ENCODE measurements at places on chromosomes 1 and 21.
A peak's percentile ranks its signal among the peaks of the same experiment; 100 is the strongest.

DNA sequence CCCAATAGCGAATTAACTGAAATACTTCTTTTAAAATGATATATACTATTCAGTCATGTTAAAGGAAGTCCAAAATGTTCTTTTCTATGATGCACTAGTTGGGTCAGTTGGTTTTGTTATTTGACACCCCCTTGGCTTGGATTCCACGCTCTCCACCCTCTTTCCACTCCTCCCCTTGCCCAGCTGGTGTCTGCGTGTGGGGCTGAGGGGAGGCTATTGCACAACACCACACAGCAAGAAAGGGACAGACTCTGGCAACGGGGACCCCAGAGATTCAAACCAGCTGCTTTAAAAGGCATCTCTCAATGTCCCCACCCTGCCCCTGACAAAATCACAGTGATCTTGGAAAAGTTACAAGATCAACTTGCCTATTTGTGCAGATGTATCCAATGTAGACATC, 394.3 kb downstream of the TGFB2 start:
- no peak for DNase-seq

- no peak for DNase-seq
Observed at GRCh38 chr1:26360807-26361604, 7.1 kb upstream of the CRYBG2 start.

DNA sequence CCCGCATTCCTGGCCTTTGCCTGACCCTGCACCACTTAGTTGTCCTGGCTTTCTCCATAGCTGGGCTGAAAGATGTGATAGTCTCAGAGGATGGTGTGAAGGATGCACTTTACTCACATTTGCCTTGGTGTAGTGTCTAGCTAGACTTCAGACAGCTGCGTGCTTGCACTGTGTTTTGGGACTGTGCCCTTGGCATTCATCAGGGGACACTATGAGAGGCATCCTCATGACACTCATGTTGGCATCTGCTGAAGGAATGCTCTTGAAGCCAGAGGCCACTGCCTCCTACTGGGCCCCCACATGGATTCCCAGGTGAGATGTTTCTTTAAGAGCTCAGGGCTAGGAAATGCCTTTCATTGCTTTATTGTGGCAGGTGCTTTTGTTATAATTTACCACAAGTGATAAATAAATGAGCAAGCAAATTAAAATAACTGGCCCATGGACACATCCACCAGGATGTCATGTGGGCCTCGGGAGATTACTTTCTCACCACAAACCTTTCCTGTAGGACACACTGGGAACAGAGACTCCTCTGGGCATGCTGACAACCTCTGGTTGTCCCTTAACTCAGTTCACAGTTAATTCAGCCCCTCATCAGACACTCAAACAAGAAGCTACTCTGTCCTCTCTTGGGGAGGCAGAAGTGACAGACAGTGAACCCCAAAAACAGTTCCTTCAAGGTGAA, 99.4 kb upstream of the SPATA6 start:
- no peak for DNase-seq

DNA sequence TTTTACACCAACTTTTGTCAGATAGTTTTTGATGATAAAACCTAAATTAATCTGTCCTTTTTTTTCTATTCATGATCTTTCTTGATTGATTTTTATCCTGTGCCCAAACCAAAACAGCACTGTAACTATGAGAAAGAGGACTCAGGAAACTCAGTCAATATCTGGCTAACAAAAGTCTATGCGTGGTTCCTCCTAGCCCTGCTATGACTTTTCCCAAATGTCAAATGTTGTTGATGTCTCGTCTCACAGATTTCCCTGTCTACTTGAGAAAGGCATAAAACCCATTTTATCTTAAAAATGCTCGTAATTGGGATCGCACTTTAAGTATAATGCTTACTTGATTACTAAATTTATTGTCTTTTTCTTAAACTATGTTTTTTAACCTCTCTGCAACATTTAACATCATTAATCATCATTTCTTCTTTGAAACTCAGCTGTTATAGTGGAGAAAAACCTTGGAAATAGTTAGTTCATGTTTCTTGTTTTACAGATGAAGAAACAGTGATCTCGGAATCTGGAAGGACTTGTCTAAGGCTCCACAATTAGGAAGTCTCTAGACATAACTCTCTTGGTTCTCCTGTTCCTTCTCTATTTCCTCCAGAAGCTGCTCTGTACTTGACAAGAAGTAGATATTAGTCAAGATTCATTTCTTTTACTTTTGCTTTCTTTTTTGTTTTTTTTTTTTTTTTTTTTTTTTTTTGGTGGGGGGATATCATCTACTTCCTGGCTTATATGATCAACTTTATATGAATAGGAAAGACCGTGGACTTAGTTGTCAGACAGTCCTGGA, 26.2 kb upstream of the PTPRC start:
- DNase-seq, result no peak

DNA sequence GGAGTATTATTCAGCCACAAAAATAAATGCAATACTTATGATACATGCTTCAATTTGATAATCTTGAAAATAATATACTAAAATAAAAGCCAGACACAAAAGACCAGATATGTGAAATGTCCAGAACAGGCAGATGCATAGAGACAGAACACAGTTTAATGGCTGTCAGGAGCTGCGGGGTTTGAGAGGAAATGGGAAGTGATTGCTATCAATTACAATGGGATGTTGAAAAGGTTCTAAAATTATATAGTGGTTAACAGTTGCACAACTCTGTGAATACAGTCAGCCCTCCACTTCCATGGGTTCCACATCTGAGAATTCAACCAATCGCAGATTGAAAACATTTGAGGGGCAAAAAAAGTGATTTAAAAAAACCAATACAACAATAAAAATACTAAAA, 54.0 kb downstream of the LTN1 start:
- no peak for DNase-seq

GRCh38 chr1:190373705-190374336, 103.8 kb downstream of the BRINP3 start:
- DNase-seq, result no peak

DNA sequence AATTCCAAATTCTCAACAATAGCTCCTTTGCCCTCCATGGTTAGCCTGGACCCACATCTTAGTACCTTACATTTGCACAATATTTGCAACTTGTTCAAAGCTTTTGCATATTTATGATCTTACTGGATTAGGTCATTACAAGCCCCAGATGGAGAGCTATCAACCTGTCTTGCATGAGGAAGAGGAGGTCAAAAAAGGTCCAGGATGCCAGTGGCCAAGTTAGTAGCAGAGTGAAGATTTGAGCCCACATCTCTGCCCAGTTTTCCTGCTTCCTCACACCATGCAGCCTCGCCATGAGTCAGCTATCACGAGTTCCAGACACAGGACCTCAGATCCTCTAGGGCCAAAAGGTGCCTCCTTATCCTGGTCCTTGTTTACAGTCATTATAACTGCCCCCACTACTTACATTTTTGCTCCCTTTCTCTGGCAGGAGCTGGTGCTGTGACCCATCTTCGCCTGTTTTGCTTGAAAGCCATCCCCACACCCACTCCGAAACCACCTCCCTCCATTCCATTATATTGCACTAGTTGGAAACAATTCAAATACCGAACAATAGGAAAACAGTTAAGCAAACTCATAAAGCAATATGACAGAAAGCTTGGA, 5.0 kb upstream of the AHCYL1 start:
- no peak for DNase-seq

DNA sequence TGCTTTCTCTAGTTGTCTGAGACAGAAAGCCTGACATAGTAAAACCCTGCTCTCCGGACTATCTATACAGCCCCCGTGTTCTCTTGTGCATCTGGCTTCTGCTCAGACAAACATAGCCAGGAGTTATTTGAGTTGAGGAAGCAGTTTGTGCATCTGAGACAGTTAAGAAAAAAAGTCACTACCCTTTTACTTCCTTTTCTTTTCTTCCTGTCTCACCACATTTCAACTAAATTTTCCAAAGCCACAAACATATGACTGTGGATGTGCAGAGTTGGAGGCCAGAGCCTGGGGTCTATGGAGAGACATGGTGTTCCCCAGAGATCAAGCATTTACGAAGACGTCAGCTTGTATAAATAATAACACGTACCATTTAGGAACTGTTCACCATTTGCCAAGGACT, 158.5 kb upstream of the FGGY start:
- DNase-seq, result no peak

DNA sequence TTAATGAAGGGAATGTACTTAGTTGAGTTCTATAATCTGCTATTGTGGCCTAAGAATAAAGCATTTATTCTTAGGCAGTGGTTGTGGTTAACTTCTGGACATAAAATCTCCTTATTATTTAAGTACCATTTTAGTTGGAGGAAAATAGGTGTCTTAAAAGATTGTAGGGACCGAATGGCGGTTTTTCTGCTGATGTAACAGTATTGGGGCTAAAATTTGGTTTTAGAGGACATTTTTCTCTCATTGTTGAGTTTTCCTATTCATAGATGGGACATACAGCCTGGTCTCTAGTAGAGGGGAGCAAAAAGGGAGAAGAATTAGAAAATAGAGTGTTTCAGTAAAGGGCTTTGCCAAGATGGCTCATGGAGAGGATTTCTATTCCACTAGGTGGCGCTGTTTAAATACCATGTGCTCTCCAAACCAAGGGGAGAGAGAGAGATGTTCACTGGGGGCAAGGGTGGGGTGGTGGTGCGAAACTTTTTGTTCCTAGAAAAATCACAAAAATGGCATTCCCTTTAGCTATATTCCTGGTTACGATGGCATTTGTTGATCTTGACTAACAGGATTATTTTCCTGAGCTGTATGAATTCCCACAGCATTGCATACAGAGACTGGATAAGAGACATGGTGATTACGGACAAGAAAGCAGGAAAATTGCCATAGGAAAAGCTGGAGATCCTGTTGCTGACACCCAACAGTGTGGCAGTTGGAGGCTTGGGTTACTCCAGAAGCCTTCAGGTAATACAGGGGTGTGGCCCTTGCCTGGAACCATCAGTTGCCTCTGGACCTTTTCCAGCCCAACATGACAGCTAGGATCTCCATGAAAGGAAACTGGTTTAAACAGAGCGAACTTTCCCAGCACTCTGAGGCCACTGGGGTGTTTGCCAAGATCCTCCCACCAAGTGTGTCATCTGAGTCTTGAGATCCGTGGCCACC, 18.2 kb upstream of the FCGR2A start:
- peak; percentile 63 for DNase-seq

GRCh38 chr21:36724660-36725059, 25.7 kb downstream of the SIM2 start:
- DNase-seq, result no peak

DNA sequence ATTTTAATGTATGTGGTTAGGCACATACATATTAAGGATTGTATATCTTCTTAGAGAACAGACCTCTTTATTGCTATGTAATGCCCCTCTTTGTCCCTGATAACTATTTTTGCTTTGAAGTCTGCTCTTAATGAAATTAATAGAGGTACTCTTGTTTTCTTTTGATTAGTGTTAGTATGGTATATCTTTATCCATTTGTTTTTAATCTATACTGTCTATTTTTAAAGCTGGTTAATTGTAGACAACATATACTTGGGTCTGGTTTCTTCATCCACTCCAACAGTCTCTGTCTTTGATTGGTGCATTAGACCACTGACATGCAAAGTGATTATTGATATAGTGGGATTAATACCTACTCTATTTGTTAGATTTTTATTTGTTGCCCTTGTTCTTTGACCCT, 36.0 kb downstream of the LEPR start:
- DNase-seq, result no peak

DNA sequence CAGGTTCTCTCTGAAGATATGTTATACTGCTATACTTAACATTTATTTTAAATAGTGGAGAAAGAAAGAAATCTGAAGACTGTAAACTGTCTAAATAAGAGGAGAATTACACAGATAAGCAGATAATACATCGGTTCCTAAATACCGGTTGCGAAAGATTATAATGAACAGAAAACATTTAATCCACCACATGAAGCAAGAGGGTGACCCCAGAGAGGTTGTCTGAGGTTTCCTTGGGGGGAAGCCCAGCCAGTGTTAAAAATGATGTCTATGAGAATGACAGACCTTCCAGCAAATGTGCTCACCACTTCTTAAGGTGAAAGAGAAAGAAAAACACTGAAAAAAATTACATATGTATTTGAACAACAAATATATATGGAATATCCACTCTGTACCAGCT, 356.4 kb upstream of the KAZN start:
- no peak for DNase-seq

GRCh38 chr1:67559222-67559700, 125.7 kb upstream of the GADD45A start:
- no peak for DNase-seq

GRCh38 chr1:177786176-177786745, 183.6 kb downstream of the SEC16B start:
- DNase-seq, result no peak

- DNase-seq, result peak; percentile 10
Observed at GRCh38 chr1:39394598-39394997, 96.8 kb upstream of the BMP8A start.

GRCh38 chr1:197781968-197782721, 6.9 kb upstream of the DENND1B start:
- no peak for DNase-seq

GRCh38 chr1:222787729-222788128, 27.1 kb upstream of the DISP1 start:
- DNase-seq, result no peak

- DNase-seq, result no peak
Observed at GRCh38 chr1:58999676-59000075, 215.8 kb upstream of the JUN start.

DNA sequence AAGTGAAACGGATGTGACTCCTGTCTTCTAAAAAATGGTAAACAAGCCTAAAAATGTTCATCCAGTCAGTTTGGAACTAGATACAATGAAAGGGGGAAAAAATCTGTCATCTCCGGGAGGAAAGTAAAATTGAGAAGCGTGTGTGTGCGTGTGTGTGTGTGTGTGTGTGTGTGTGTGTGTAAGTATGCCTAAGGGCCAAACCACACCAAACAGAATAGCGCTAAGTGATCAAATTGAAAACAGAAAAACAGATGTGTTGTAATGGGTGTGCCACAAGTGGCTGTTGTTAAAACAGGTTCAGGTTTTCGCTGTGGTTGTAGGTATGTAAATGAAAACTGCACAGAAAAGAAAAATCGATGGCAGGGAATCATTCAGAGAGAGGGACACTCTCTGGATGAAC, 106.7 kb downstream of the RNF220 start:
- no peak for DNase-seq

DNA sequence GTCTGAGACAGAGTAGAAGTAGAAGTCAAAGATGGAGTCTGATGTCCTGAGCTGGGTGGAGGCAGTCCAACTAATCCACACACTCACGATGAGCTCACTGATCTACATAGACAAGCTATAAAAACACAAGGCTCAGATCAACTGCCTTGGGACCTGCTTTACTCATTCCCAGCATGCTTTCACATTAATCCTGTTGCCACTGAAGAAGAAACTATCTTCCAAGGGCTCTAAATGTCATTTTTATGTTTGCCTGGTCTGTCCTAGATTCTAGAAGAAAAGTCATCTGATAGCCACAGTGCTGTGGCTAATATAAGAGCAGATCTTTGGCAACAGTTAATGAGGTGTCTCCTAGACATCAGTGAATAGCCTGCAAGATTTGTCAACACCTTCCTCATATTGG, 522.7 kb downstream of the NUF2 start:
- no peak for DNase-seq

DNA sequence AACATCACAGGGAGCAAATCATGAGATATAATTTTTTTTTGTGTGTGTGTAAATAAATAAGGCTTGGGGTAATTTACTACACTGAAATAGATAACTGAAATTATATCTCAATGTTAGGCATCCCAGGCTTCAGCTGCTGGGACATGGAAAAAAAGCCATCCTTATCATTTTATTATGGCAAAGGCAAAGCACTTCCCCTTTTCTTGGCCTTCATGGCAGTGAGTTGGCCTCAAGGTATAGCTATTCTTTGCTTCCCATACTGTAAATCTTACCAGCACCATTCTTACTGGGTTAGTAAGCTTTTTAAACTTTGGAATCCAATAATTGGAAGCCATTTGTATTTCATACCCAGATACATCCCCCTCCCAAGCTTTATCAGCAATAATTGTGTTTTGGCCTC, 29.0 kb downstream of the RBM11 start:
- no peak for DNase-seq

GRCh38 chr1:205375835-205376545, 19.3 kb upstream of the KLHDC8A start:
- no peak for DNase-seq

Measured in T-helper 1 cell (primary cell).